ENCODE measurements at places on chromosomes 6 and 20.

- DNase-seq: no peak
These were observed 44.7 kb downstream of the RREB1 start for GRCh38 chr6:7152462-7152861.

GRCh38 chr6:111242452-111242851 is 155.1 kb downstream of the SLC16A10 start:
- DNase-seq: no peak

DNA sequence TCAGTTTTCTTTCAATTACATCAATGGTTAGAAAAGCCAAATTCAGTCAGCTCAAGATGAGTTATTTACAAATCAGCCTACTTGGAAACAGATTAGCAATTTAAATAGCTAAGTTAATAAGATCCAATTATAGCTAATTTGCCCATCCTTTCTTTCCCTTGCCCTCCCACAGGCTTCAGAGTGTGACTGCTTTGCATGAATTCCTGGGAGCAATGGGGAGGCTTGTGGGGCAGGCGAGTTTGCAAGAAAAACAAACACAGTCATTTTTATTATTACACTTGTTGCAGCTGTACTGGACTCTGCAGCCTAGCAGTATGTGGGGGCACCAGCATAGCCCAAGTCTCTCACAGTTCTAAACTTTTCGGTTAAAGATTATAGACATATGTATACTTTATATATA is 219.0 kb downstream of the NKAIN2 start:
- no peak for DNase-seq

- no peak for DNase-seq
These were observed 57.0 kb upstream of the PREP start for GRCh38 chr6:105459864-105460263.

DNA sequence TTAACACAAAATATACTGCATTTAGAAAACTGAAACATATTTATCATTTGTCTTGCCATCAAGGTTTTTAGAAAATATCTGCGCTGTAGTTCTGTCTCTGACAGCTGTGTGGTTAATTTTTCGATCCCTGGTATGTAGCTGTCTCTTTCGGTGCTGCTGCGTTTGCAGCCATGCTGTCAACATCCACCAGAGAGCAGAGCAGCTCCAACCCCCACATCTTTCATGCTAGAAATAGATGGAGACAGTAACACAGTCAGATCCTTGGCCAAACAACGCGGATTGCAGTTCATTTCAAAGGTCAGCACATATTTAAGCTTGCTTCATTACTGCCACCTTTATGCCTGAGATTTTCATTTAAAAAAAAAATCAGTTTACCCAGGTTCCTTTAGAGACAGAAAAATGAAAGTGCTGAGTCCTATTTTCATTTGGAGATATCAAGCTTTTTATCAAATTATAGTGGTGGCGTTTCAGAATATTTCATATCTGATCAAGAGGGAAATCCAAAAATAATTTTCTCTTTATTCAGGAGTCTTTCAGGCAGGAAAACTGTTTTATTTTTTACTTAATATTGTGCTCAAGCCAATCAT is 157.7 kb upstream of the MMS22L start:
- DNase-seq: no peak

GRCh38 chr6:134138226-134138975 is 86.0 kb upstream of the SLC2A12 start:
- no peak for DNase-seq

DNA sequence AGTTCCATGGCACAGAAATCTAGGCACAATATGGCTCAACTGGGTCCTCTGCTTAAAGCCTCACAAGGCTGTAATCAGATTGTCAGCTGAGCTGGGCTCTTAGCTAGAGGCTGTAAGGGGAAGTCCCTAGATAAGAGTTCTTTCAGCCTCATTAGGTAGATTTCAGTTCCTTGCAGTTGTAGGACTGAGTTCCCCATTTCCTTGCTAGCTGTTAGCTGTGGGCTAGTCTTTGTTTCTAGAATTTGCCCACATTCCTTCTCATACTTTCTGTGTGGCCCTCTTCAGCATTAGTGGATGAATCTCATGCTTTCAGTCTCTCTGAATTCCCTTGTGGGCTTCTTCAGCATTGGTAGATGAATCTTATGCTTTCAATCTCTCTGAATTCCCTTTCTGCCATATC is 71.0 kb upstream of the MRAP2 start:
- no peak for DNase-seq

- no peak for DNase-seq
These were observed 20.5 kb downstream of the RSPH9 start for GRCh38 chr6:43665376-43665775.
